DMS79 treated with DMSO at 0.1 percent for 48 hours (cell line): ENCODE measurements at places on chromosomes 11 and 22.
A peak's percentile ranks its signal among the peaks of the same experiment; 100 is the strongest.

DNA sequence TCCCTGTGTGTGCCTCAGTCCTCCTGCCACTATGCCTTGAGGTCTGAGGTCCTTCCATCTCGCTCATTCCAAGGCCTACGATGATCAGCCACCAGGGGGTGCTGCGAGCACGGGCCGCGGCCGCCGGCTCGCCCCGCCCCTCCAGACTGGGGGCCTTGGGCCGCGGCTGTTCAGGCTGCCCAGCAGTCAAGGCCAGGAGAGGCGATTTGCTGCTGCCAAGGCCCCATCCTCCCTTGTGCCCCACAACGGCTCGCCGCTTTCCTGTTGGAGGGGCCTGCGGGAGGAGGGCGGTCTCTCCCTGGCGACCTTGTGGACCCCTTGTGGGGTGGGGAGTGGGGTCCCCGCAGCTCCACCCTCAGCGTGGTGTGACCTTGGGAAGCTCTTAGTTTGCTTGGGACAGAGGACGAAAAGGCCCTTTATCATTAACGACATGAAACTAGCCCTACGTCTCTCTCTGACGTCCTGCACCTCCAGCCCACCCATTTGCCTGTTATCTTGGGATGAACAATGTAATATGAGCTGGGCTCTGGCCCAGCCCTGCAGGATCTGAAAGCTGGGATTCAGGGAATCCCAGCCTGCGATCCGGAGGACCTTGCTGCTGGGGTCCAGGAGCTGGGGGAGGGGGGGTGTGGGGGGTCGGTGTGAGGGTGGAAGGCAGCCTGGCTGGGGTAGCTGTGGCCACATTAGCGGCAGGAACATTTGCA lies 5.3 kb upstream of the GALR3 start:
- DNase-seq, result peak; percentile 33

DNA sequence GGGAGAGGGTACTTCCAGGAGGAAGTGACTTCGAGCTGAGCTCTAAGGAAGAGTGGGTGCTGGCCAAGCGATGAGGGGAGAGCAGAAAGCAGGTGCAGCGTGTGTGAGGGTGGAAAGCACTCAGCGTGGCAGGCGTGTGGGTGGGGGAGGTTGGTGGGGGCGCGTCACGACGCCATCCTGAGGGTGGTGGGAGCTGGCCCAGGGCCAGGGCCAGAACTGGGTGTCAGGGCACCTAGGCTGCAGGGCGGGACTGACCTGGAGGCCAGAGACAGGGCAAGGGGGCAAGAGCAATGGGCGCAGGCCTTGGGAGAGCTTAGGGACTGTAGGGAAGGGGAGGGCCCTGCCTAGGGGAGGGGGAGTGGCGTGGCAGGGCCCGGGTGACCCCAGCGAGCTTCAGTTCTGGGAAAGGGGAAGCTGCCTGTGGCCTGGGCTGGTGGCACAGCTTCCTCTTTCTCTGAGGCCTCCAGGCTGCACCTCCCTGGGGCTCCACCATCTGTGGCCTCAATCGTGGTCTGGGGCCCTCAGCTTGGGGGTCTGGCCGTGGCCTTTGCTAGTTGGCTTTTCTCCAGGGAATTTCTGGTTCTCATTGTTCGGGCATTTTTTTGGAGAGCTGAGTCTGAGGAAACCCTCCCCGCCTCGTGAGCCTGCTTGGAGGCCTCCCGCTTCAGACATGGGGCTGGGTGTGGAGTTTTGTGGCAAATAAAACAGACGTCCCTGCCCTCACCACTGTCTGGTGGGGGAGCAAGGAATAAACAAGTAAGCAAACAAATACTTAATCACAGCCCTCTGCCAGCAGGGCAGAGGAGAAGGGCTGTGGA lies 8.9 kb downstream of the RELT start:
- no peak for DNase-seq

DNA sequence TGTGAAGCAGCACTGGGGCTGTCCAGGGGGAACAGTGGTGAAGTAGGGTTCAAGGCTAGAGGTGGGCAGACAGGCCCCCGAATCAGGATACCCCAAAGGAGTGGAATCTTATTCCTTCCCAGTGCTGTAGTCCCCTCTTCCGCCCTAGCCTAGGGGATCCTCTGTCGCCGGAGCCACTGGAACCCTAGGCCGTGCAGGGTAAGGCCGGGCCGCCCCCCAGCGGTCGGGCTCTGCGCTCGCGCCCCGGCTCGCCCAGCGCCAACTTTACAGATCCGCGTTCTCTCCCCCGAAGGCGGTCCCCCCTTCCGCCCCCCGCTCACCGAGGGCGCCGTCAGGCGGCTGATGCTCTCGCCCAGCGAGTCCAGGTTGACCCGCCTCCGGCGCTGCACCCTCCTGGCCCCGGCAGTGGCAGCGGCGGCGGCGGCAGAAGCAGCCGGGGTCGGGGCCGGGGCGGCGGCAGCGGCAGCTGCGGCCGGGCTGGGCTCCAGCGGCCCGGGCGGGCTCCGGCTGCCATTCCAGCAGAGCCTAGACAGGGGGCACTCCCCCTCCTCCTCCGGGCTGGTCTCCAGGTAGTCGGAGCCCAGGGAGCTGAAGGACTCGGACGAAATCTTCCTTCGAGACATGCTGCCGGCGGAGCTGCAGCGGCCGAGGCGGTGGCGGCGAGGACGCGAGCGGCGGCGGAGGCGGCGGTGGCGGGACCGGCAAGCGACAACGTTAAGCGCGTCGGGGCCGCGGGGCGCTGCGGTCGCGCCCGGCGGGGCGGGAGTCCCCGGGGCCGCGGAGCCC lies 650 bp downstream of the GUCY1A2 start:
- peak; percentile 39 for DNase-seq

- peak; percentile 75 for DNase-seq
Measured at GRCh38 chr22:42321908-42322561, 51.6 kb upstream of the TCF20 start.

GRCh38 chr22:19663821-19664355 lies 50.4 kb upstream of the SEPTIN5 start:
- DNase-seq, result no peak

- no peak for DNase-seq
Measured at GRCh38 chr11:84626256-84626655, 1000.9 kb downstream of the DLG2 start.

DNA sequence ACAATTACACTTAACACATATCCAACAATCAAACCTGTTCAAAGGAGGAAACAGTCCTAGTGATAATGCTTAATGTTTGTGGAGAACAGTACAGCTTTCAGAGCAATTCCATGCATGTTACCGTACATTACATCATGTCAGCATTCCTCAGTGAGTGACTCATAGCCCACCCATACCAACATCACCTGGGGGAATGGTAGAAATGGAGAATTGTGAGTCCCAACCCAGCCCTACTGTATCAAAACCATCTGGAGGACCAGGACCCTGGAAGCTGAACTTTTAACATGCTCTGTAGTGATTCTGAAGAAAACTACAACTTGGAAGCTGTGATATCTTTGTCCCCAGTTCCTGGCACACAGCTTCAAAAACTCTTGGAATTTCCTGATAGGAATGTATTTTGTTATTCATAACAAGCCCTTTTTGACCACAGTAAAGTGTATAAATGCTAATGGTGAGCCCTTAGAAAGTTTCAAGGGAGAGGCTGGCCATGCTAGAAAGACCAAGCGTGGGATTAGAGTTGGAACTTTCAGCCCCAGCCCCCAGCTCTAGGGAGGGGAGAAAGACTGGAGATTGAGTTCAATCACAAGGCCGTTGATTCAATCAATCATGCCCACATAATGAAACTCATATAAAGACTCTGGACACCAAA lies 301.1 kb downstream of the BUD13 start:
- no peak for DNase-seq

DNA sequence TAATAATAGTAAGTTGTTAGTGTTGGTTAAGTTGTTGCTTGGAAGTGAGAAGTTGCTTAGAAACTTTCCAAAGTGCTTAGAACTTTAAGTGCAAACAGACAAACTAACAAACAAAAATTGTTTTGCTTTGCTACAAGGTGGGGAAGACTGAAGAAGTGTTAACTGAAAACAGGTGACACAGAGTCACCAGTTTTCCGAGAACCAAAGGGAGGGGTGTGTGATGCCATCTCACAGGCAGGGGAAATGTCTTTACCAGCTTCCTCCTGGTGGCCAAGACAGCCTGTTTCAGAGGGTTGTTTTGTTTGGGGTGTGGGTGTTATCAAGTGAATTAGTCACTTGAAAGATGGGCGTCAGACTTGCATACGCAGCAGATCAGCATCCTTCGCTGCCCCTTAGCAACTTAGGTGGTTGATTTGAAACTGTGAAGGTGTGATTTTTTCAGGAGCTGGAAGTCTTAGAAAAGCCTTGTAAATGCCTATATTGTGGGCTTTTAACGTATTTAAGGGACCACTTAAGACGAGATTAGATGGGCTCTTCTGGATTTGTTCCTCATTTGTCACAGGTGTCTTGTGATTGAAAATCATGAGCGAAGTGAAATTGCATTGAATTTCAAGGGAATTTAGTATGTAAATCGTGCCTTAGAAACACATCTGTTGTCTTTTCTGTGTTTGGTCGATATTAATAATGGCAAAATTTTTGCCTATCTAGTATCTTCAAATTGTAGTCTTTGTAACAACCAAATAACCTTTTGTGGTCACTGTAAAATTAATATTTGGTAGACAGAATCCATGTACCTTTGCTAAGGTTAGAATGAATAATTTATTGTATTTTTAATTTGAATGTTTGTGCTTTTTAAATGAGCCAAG lies 2.7 kb downstream of the NEAT1 start:
- no peak for DNase-seq

- no peak for DNase-seq
Measured at GRCh38 chr11:30387891-30388861, 65.3 kb downstream of the ARL14EP start.

- no peak for DNase-seq
Measured at GRCh38 chr11:106765469-106766258, 252.6 kb downstream of the GUCY1A2 start.

- DNase-seq, result peak; percentile 31
Measured at GRCh38 chr22:35426801-35427140, 26.8 kb downstream of the MCM5 start.

DNA sequence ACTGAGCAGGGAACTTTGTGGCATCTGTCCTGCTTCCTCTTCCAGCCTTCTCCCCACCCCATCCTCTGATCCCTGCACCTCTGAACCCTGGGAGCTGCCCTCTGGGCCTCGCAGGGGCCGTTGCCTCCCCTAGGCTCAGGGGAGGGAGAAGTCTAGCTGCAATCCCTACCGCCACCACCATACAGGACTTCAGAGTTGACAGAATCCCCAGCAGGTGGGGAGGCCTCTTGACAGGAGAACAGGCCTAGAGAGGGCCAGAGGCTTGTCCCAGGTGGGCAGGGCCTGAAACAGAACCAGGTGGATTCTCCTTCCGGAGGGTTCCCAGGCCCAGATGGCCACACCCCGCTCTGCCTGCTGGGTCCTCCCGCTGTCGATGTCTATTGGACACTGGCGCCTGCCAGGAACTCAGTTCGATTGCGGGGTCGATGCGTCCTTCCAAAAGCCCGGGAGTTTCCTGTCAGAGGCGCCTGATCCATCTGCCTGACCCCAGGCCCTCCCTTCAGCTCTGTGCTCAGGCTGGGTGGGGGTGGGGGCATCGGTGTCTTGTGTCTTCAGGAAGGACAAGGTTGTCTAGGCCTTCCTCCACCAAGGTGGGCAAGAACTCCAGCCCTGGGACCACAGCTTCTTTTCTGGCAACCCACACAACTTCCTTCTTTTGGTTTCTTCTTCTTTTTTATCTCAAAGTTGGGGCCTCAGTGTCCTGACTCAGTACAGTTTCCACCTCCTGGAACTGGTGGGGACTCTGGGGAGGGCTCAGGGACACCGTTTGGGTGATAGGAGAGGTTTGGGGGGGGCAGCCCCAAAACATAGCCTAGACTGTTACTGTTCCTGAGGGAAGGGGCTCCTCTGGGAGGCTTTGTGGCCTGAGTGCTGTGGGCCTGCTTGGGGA lies 6.4 kb downstream of the STARD10 start:
- DNase-seq, result peak; percentile 20

- no peak for DNase-seq
Measured at GRCh38 chr22:30882974-30883533, 85.5 kb downstream of the MORC2 start.

GRCh38 chr22:36085476-36086169 lies 57.0 kb upstream of the RBFOX2 start:
- no peak for DNase-seq

DNA sequence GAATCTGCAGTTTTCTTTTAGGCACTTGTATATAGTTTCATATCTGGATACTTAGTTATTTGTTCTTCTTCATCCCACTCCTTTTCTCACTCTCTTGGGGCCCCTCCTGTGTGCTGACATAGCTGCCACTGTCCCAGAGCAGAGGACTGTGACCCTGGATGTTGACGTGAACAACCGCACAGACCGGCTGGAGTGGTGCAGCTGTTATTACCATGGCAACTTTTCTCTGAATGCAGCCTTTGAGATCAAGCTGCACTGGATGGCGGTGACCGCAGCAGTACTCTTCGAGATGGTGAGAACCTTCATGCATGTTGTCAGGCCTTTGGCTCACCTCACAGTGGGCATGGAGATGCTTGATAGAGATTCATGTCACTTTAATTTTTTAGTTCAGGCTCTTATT lies 50.9 kb upstream of the YWHAH start:
- no peak for DNase-seq

DNA sequence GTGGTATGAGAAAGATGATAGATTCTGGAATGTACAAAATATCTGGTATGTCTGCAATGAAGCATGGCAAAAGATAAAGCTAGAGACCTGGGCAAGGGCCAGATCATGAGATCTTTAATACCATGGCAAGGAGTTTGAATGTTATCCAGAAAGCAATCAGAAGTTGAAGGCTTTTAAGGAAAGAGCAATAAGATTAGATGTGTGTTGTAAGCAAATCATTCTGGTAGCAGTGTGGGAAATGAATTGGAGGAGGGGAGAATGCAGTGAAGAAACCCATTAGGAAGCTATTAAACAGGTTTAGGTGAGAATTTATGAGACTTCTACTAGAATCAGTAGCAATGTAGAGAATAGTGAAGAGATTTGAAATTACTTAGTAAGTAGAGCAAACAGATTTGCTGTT lies 32.2 kb upstream of the SYT9 start:
- DNase-seq, result no peak

- DNase-seq, result no peak
Measured at GRCh38 chr11:111942829-111943228, 5.7 kb downstream of the DIXDC1 start.

GRCh38 chr11:72643547-72643946 lies 30.7 kb downstream of the PDE2A start:
- no peak for DNase-seq

GRCh38 chr11:115222218-115222862 lies 281.9 kb downstream of the CADM1 start:
- peak; percentile 26 for DNase-seq

- no peak for DNase-seq
Measured at GRCh38 chr22:31872209-31872608, 72.1 kb upstream of the YWHAH start.

- DNase-seq, result no peak
Measured at GRCh38 chr11:64757549-64758329, 2.0 kb downstream of the PYGM start.

GRCh38 chr22:35703861-35704584 lies 13.6 kb upstream of the APOL5 start:
- DNase-seq, result no peak

GRCh38 chr22:43479301-43479950 lies 67.6 kb downstream of the MPPED1 start:
- DNase-seq, result no peak
